Stimulated activated CD8-positive, alpha-beta memory T cell treated with anti-CD3 and anti-CD28 coated beads, Interleukin-4, amount 100 ng/mL, for 48 hours (primary cell): ENCODE measurements at places on chromosomes 3 and 15.
A peak's percentile ranks its signal among the peaks of the same experiment; 100 is the strongest.

DNA sequence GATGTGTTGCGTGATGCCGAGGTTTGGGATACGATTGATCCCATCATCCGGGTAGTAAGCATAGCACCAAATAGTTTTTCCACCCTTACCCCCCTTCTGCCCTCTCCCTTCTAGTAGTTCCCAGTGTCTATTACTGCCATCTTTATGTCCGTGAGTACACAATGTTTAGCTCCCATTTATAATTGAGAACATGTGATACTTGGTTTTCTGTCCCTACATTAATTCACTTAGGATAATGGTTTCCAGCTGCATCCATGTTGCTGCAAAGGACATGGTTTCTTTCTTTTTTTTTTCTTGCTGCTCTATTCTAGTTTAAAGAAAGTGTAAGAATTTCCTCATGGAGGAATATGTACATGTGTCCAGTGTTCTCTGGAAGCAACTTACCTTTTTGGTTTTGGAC lies 51.8 kb downstream of the NSUN3 start:
- DNase-seq, result no peak

DNA sequence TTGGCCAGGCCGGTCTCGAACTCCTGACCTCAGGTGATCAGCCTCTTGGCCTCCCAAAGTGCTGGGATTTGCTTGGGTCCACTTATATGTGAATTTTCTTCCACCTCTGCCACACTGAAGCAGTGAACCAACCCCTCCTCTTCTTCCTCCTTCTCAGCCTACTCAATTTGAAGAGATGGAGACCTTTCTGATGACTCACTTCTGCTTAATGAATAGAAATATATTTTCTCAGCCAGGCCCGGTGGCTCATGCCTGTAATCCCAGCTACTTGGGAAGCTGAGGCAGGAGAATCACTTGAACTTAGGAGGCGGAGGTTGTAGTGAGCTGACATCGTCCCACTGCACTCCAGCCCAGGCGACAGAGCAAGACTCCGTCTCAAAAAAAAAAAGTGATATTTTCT lies 46.8 kb upstream of the GATM start:
- no peak for DNase-seq

- DNase-seq, result no peak
Observed at GRCh38 chr15:52493968-52494367, 34.7 kb downstream of the MYO5A start.

DNA sequence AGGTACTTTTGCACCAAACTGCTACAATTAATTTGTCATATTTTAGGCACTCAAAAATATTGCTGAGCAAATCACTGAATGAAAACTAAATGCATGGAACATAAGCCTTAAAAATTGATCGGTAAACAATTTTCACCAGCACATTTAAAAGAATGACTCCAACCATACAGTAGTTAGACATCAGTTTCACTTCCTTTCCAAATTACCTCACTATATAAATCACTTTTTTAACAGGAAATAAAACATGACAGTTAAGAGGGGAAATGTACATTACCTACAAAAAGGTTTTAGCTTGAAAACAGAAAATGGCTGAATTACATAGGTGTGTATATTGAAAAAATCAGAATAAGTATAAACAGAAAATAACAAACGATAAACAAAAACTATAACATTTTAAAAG lies 108.4 kb downstream of the SERPINI1 start:
- DNase-seq, result no peak

- no peak for DNase-seq
Observed at GRCh38 chr3:159632128-159632527, 356.5 kb upstream of the IL12A start.

DNA sequence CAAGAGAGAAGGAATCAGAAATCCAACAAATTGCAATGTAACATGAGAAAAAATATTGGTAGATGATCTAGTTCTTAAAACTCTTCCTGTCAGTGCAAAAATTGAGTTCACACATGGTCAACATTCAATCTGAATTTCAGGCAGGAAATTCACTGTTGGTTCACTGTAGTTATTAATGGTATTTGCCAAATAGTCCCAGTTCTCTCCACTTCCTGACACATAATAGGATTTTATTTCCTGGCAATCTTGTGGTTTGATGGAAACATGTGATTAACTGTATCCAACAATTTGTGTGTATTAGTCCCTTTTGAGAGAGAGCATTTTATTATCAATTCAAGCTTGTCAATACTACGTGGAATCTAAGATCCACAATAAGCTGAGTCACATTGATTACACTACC lies 1103.1 kb downstream of the ROBO2 start:
- no peak for DNase-seq

GRCh38 chr3:132071043-132071442 lies 36.2 kb upstream of the CPNE4 start:
- no peak for DNase-seq

- no peak for DNase-seq
Observed at GRCh38 chr15:37054336-37054735, 46.0 kb downstream of the MEIS2 start.

DNA sequence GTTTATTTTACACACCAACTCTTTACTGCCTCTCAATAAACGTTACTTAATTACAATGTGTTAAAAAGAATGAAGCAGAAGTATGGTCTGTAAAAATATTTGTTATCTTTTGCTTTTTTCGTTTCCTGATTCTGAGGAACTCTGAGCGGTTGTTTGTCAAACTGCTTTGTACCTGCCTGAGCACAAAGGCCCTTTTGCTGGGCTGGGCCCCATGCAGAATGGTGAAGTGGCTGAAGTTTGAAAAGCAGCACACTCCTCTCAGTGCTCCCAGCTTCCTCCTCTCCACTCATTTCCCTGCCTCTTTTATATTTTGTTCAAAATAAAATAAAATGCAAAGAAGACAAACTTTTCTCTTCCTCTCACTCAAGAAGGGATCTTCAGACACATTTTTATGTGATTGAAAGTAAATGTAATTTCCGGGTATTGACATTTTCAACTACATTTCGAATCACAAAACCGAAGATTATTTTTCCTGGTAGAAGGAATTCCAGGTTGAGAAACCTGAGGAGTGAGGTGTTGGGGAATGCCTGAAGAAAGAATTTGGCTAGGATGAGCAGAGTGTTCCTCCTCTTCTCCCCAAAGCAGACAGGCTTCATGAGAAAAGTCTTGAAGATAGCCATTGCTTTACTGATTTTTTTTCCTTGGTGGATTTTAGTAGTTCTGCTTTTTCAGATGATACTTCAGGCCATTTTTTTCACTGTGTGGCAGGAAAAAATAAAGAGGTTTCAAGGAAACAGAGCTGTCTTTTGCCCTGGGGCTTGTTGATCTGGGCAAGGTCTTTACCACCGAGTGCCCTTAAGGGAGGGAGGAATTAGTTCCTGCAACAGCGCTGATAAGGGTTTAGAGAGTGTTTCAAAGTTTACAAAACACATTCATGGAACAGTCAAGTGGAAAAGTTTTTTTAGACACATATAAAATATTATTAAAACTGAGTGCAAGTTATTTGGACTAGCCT lies 229.8 kb downstream of the NFKBIZ start:
- DNase-seq, result no peak

DNA sequence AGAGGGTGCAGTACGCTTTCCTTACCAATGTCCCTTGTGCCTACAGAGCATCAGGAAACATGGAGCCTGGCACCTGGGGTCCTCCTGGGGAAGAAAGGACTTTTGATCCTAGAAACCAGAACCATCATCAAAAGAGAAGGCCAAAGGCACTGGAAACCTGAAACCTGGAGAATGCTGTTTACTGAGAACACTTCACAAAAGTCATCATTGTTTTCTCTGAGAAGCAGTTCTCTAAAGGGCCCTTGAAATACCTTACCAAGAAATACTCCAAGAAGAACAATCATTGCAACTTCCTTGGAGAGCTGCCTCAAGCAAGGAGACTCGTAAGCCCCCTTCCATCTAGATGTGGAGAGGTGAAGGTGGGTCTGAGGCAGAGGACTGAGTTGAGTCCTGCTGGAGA lies 66.0 kb downstream of the TLE3 start:
- no peak for DNase-seq

DNA sequence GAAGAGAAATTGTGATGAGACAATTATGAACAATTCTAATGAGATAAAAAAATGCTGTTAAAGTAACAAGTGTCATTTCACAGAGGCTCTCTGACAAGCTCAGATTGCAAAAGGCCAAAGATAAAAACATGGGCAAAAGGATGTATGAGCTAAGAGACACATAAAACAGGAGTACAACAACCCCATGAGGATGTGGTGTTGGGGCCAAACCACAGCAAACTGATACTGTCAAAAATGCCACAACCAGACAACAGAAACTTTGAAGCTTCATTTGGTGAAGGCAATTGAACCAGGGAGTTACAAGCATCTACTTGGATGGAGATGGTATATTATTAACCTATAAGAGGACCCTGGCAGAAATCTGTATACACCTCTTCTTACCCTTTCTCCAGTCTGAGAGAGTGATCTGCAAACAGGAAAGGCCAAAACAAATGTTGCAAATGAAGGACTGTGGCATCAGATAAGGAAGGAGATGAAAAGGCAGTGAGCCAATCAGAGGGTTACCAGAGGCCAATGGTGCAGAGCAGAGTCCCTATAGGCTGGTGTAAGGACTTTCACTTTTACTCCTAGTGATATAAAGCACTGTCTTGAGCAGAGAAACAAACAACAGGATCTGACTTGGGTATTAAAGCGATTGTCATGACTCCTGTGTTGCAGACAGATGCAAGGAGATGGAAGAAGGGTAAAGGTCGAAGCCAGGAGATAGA lies 659.0 kb downstream of the NTRK3 start:
- DNase-seq, result no peak

GRCh38 chr3:125512135-125512920 lies 7.7 kb downstream of the SNX4 start:
- DNase-seq, result peak; percentile 61

DNA sequence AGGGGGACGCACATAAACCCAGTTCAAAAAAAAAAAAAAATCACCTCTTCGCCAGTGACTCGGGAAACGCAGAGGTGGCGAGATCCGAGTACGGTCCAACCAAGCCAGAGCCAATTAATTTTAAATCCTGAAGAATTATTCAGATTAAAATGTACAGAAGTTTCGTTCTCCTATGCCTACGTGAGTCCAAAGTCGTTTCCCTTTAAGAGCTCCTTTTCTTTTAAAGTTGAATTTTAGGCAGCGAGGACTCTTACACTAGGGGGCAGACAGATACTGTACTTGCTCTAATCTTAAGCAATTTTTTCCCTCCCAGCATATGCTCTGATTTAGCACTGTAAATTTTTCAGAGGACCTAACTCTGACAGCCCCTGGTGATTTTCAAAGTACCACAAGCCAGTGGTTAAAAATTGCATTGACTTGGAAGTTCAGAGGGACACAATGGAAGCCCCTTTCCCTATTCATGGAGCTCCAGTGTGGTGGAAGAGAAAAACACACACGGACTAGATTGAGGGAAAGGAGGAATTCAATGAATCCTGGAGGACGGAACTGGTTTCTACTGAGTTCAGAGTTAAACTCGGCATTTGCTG lies 3.3 kb upstream of the NR2F2 start:
- DNase-seq, result no peak

- no peak for DNase-seq
Observed at GRCh38 chr3:181727341-181728032, 15.8 kb downstream of the SOX2 start.

GRCh38 chr3:81465510-81466200 lies 295.8 kb downstream of the GBE1 start:
- DNase-seq, result no peak

DNA sequence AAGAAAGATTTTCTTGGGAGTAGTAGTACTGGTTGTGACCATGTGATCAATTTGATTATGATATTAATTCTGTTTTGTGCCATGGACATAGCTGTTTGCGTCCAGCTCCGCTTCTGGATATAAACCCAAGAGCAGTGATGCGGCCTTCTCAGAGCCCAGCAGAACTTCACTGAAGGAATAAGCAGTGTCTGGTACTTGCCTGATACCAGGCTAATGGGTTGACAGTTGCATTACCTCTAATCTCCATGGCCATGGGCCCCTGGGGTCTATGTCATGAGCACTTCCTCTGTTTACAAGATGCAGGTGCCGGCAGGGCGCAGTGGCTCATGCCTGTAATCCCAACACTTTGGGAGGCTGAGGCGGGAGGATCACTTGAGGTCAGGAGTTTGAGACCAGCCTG lies 36.3 kb upstream of the RAB6B start:
- no peak for DNase-seq

GRCh38 chr3:36317915-36318314 lies 62.4 kb upstream of the STAC start:
- no peak for DNase-seq

GRCh38 chr15:77195586-77195985 lies 124.7 kb upstream of the TSPAN3 start:
- DNase-seq, result no peak

- no peak for DNase-seq
Observed at GRCh38 chr3:43870844-43871626, 180.3 kb downstream of the ABHD5 start.

DNA sequence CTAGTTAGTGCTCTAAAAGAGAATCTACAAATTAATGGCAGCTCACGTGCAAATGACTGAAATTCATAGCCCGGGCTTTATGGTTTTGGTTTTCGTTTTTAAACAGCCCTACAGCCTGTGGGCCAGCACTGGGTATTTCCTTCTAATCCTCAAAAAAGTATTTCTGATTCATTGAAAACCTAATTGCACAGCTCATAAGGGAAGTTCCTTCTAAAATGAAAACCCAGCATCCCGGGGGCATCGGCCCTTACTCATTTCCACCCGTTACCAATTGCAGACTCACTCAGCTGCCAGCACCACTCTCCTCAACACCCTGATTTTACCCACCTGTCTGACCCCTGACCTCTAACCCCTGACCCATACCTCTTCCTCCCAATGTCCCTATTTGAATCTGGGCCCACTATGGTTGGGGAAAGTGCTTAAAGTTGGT lies 59.5 kb upstream of the ZNF148 start:
- peak; percentile 36 for DNase-seq

DNA sequence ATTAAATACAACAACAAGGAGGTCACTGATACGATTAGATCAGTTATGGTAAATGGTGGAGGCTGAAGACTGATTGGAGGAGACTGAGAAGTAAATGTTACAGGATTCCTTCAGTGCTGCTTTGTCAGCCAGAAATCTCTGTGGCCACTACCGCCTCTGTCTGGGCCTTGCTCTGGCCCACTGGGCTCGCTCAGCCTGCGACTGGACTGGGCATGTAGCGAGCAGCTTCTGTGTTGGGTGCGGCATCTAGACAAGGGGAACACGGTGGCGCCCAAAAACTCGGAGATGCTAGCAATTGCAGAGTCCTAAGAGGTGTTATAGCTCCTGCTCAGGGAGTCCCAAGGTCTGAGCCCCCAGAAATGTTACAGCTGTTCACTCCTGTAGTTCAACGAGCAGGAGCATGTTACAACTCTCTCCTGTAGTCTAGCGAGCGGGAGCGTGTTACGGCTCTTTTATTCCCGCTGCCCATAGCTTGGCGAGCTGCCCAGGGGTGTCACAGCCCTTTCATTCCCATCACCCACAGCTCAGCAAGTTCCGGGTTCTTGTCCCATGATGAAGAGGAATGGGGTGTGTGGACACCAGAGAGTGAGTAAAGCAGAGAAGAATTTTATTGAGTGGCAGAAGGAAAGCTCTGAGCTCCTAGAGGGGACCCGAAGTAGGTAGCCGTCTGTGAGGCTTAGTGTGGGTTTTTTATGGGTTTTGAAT lies 24.7 kb downstream of the SLC15A2 start:
- no peak for DNase-seq

- no peak for DNase-seq
Observed at GRCh38 chr3:37770938-37771918, 90.5 kb upstream of the CTDSPL start.

- DNase-seq, result no peak
Observed at GRCh38 chr15:39114690-39115378, 466.0 kb upstream of the THBS1 start.

- DNase-seq, result no peak
Observed at GRCh38 chr15:34793901-34794300, 1.4 kb downstream of the ACTC1 start.
